Stimulated activated CD8-positive, alpha-beta memory T cell treated with anti-CD3 and anti-CD28 coated beads, Interleukin-7, amount 100 ng/mL, for 4 hours (primary cell): ENCODE measurements at places on chromosomes 5 and 9.

- DNase-seq: no peak
Observed at GRCh38 chr5:177498013-177498787, 796 bp upstream of the PDLIM7 start.

DNA sequence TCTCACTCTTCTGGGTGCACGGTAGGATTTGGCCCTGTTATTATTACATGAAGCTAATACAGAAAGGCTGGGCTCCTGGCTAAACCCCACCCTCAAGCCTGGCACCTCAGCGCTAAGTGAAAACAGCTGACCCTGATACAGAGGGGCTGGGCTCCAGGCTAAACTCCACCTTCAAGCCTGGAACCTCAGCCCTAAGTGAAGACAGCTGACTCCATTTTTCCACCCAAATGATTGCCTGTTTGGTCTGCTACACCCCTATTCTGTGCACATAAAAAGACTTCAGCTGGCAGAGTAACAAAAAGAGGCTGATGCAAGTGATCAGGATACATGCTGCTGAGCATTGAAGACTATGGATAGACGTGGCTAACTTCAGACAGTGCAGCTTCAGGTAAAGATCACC is 148.4 kb upstream of the CLINT1 start:
- no peak for DNase-seq

DNA sequence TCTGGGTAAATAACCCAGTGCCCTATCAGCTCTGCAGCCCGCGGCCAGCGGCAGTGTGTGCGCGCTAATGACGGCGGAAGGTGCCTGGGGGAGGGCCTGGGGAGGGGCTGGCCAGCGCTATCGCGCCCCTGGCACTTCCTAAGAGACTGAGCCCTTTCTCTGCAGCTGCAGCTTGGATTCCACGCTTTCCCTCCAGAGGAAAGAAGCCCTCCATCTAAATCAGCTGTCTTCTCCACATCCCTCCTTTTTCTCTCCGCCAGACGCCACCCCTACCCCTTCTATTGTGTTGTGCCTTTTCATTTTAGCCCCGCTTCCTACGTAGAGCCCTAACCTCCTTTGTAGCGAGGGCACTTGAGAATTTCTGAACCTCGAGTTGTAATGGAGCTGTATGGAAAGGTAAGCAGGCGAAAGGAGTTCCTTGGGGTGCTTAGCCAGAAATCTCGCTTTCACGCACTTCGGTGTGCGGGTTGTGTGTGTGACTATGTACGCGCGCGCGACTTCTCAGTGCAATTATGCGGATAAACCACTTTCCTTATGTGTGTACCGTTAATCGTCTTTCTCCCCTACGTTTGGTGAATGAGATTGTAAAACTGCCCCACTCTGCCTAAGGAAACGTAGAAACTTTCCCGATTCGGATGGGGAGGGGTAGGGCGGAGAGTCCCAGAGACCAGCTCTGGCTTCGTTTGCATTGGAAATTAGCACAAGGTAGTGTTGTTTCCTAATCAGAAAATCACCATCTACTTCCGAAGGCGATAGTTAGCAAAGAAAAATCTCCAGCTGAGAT is 664 bp upstream of the RAB3C start:
- DNase-seq: no peak

DNA sequence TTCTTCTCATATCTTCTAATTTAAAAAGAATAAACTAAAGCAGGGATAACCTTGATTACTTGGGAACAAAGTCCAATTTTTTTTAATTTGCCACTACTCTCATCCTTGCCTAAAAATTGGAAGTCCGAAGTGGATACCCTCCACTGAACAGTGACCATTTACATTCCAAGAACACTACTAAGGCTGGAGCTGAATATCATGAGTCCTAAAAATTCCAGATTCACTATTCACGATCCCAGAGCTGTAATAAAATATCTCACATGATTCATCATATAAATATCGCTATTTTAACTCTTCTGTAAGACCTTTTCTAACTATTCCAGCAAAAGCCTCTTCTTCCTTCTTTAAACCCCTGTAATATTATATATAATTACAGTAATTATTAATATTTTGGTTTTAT is 57.4 kb downstream of the ATPSCKMT start:
- DNase-seq: no peak

- no peak for DNase-seq
Observed at GRCh38 chr5:83972236-83972635, 251.6 kb upstream of the HAPLN1 start.

- no peak for DNase-seq
Observed at GRCh38 chr5:42870882-42871418, 59.3 kb upstream of the SELENOP start.

GRCh38 chr5:27026801-27027200 is 11.6 kb downstream of the CDH9 start:
- DNase-seq: no peak

GRCh38 chr5:163661360-163661759 is 155.9 kb downstream of the MAT2B start:
- no peak for DNase-seq
